ENCODE measurements at places on chromosomes 13 and 19. TPM values are rescaled to one million over a fixed set of nuclear protein-coding genes. Genes with fewer than 3 reads are reported as not detected.
A peak's percentile ranks its signal among the peaks of the same experiment; 100 is the strongest.

The SLC25A41 gene
- not detected for total RNA-seq

The MRPL54 gene
- total RNA-seq, result 85.7 TPM

The CYP2F1 gene
- not detected for total RNA-seq

The PHF11 gene
- total RNA-seq, result 17.9 TPM

GRCh38 chr13:49329831-49330545 is 82.3 kb downstream of the CDADC1 start:
- no peaks in the 10 kb centered on the region for H3K27me3 ChIP-seq
- H3K36me3 ChIP-seq, result no peaks in the 10 kb centered on the region
- DNase-seq, result no peak
- no peak overlapping the region for H3K27ac ChIP-seq

- peak; percentile 73 for DNase-seq
- H3K27me3 ChIP-seq, result peaks cover 51% of the 10 kb centered on the region
- no peak overlapping the region for H3K4me3 ChIP-seq
Observed at GRCh38 chr19:3849092-3849491, 19.7 kb downstream of the ZFR2 start.

DNA sequence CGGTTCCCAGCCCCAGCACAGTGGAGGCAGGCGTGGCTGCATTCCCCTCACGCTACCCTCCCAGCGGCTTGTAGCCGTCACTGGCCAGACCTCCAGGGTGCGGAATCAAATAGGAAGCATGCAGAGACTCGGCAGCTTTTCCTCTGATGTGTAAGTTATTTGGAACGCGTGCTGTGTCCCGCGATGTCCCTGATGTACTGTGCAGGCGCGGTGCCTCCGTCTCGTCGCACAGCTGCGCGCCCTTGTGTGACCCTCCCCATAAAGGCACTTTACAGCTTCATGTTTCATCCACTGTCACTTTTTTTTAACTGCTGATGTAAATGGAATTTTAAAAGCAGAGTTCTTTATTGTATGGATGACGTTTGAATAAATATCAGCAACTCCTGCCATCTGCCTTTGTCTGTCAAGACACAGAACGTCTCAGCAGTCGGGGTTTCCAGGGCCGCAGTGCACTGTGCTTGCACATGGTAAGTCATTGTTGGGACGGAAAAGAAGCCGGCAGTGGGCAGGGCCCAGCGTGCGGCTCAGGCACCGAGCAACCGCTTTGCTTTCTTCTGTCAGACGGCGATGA is 7.3 kb upstream of the F7 start:
- H3K27ac ChIP-seq, result no peak overlapping the region
- no peaks in the 10 kb centered on the region for H3K4me1 ChIP-seq
- H3K36me3 ChIP-seq, result no peaks in the 10 kb centered on the region
- peaks cover 17% of the 10 kb centered on the region for H3K27me3 ChIP-seq
- H3K4me3 ChIP-seq, result no peak overlapping the region

GRCh38 chr13:68628994-68629393 is 1398.9 kb upstream of the PCDH9 start:
- H3K36me3 ChIP-seq, result no peaks in the 10 kb centered on the region
- no peak for DNase-seq
- H3K27ac ChIP-seq, result no peak overlapping the region
- no peak overlapping the region for H3K4me3 ChIP-seq
- H3K27me3 ChIP-seq, result no peaks in the 10 kb centered on the region

DNA sequence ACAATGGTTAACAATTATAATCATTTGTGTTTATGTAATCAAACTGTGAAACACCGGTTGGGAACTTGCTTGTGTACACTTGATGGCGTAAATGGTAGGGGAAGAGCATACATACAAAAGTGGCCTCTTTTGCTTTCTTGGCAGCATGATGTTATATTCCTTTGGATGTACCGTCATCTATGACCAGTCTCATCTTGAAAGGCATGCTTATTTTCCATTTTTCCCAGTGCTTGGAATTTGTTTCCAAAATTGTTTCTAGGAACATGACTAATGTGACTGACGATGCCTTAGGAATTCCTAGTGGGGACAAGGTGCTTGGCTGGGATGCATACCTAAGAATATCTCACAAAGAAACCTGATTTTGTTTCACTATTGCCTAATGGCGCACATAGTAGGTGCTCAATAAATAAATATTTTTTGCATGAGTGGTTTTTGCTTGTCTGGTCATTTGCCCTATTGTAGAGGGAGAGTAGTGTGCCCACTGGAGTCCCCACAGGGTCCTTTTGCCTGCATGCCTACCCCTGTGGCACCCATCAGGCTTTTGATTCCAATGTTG is 45.5 kb downstream of the SAE1 start:
- H3K4me1 ChIP-seq, result no peaks in the 10 kb centered on the region
- H3K27me3 ChIP-seq, result no peaks in the 10 kb centered on the region
- no peak overlapping the region for H3K27ac ChIP-seq
- H3K36me3 ChIP-seq, result peaks cover 84% of the 10 kb centered on the region
- no peak overlapping the region for H3K4me3 ChIP-seq
